ENCODE measurements at places on chromosomes 2 and 18. TPM values are rescaled to one million over a fixed set of nuclear protein-coding genes. Genes with fewer than 3 reads are reported as not detected.

The COL5A2 gene
- total RNA-seq, result 387 TPM

The MYO1B gene
- 67.6 TPM for total RNA-seq

The LYG1 gene
- 0.69 TPM for total RNA-seq

The ATP5MC3 gene
- total RNA-seq, result 121 TPM

The XIRP2 gene
- 0.59 TPM for total RNA-seq

The MEP1B gene
- total RNA-seq, result 0.11 TPM

The CAVIN2 gene
- 82.2 TPM for total RNA-seq

The ABCB11 gene
- total RNA-seq, result 0.20 TPM

The STARD6 gene
- total RNA-seq, result 0.69 TPM

The PARD3B gene
- total RNA-seq, result 34.6 TPM

The GAL3ST2 gene
- 0.33 TPM for total RNA-seq

The MTCL1 gene
- total RNA-seq, result 11.3 TPM

The GALR1 gene
- 3.2 TPM for total RNA-seq

The KCNK3 gene
- total RNA-seq, result 13.4 TPM

The STK36 gene
- total RNA-seq, result 61.3 TPM

The TIMM21 gene
- total RNA-seq, result 58.7 TPM

The GPBAR1 gene
- 0.30 TPM for total RNA-seq

Measured in spinal cord (tissue), 10 donors.